Activated T-helper 1 cell treated with Interleukin-2 at 50 U/mL for 16 hours (primary cell): ENCODE measurements at places on chromosomes 5 and 9.

- DNase-seq, result no peak
Observed at GRCh38 chr5:10903786-10904560, 142.9 kb upstream of the DAP start.

DNA sequence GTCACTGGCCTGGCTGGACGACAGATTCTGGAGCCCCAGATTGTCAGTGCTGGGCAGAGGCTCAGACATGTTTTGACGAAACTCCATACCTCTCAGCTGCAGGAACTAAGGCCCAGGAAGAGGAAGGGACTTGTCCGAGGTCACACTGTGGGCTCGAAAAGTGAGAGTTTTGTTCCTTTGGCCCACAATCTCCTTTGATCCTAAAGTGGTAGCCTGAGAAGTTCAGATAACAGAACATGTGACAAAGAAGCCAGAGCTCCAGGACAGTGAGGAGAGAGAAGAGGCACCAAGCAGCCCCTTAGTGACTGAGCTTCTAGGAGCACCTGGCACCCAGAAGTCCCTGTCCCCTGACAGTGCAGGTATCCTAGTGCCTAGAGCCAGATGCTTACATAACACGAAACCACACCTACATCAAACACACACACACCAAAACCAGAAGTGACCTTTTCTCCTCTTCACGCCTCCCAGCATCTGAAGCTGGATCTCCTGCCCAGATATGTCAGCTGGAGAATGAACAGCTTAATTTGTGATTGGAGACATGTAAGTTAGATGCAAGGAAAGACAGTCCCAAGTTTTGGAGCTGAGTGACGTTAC lies 88.9 kb downstream of the ADRB2 start:
- DNase-seq, result no peak

GRCh38 chr5:33338336-33339110 lies 102.2 kb upstream of the TARS1 start:
- no peak for DNase-seq

DNA sequence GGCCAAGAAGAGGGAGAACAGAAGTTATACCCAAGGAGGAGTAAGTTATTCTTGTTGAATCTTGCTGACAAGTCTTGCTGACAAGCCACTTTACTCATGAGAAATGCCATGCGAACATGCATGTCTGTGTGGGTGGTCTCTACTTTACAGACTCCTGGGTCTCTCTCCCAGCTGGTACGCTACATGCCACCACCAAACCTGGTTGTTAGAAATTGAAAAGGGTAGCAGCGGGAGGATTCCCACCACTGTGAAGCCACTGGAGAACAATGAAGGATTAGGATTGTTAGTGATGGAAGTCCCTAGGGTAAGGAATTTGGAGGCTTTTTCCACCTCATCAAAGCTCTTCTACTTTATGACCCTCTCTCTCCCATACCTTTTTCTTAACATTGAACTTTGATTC lies 53.6 kb upstream of the GABRB2 start:
- DNase-seq, result no peak

GRCh38 chr5:54521856-54522479 lies 4.4 kb downstream of the SNX18 start:
- no peak for DNase-seq

- DNase-seq, result no peak
Observed at GRCh38 chr5:7597059-7597642, 201.2 kb downstream of the ADCY2 start.

DNA sequence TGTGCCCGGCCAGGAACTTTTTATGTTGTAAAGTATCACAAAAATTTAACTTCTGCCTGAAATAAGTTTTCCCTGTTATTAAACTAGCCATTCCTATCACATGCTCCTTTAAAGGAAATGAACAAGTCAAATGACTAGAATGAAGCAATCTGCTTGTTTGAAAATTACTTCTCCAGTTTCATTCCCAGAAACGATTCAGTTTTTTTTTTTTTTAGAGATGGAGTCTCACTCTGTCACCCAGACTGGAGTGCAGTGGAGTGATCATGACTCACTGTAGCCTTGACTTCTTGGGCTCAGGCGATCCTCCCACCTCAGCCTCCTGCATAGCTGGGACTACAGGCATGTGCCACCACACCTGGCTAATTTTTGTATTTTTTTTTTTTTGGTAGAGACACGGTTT lies 13.3 kb upstream of the GNG10 start:
- DNase-seq, result no peak

DNA sequence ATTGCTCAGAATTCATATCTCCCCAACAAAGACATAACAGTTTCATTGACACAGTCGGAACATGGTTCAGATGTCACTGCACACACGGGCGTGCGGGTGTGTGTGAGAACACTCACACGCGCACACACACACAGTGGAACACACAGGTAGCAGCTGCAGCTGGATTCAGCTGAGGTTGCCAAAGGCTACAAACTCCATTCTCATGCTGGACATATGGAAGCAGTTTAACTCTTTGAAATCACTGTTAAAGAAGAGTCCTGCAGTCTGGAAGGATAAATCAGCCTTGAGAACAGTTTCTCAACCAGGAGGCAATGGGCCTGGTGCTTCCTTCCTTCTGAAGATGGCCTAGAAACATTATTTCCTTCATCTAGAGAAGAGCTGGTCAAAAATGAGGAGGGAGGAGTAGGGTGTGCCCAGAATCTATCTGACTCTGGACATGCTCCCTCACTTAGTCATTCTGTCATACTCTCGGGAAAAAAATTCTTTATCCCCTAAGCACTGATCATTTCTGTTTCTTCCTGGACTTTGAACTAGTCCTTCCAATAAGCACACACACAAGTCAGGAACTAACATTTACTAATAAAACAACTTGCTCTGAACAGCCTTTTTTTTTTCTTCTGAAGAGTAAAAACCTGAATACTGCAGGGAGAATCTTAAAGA lies 160.6 kb downstream of the ZDHHC21 start:
- DNase-seq, result no peak

DNA sequence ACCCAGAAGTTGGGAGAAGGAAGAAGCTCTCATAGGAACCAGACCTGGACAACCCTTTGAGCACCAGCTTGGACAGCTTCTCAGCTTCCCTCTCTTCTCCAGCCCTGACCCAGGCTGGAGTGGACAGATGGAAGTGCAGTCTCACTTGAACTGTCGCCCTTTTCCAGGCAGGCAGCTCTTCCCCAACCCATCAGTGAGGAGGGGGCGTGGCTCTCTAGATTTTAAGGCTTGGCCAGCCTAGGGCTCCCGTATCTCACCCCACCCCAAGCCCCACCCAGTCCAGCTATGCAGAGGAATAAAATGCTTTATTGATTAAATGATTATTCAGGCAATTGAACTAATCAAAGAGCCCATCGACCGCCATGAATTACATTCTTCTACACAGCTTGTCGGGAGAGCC lies 2.2 kb downstream of the PAX5 start:
- no peak for DNase-seq

DNA sequence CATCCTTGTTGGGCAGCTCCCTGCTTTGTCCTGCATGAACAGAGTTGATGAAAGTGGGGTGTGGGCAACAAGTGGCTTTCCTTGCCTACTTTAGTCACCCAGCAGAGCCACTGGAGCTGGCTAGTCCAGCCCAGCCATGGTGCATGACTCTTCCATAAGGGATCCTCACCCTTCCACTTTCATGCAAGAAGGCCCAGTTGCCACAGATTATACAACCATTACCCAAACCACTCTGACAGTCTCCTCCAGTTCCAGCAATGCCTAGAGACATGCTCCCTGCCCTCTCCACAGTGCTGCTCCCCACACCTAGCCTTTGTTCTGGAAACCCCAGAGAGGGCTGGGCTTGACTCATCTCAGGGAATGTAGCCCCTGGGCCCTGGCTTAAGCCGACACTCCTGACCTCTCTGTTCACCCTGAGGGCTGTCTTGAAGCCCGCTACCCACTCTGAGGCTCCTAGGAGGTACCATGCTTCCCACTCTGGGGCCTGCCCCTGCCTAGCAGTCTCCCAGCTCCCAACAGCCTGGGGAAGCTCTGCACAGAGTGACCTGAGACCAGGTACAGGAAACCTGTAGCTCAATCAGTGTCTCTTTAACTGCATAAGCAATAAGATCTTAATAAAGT lies 3.9 kb downstream of the SLC35A4 start:
- DNase-seq, result no peak

GRCh38 chr9:96080364-96080763 lies 204.9 kb downstream of the ERCC6L2 start:
- DNase-seq, result no peak

- DNase-seq, result no peak
Observed at GRCh38 chr9:3508521-3509291, 17.1 kb downstream of the RFX3 start.

DNA sequence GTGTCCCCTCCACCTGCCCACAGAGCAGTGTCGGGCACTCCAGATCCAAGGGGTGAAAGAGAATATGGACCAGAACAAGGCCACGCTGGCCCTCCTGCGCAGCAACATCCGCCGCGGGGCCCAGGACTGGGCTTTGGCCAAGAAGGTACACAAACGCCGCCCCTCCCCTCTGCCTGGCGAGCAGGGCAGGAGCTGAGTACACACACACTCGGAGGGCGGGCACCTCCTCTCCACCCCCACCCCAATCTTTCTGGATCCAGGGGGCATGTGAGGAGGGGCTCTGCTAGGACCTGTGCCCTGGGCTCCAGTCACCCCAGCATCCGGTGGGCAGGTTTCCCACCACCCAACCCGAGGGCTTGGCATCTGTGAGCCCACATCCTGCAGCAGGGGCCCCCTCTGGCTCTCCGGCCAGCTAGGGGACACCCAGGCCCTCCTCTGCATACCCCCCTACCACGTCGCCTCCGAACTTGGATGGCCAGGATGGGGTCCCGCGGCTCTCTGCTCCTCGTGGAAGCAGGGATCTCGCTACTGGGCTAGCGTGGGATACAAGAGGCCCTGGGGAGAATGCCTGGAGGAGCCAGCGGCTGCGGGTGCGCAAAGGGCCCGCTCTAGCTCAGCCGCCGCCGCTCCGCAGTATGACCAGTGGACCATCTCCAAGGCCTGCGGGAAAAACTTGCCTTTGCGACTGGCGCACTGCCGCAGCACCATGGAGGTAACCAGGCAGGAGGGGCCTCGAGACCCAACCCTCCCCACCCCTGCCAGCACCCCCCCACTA lies 3.1 kb downstream of the CCDC183 start:
- no peak for DNase-seq

DNA sequence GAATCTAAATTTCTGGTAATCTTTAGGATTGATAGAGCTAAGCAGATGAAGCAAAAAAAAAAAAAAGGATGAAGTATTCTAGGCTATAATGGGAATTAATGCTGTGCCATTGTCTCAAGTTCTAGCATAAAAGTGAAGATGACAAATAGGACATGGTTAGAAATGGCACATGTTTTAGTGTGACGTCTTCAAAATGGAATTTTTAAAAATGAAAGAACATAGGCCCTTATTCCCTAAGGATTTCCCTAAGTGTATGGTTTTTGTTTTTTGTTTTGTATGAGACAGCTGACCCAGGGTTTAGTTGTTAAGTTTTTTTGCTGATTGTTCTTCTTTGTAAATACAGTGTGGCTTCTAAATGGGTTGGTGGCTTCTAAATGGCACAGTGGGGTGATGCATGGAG lies 7.1 kb downstream of the TLE4 start:
- no peak for DNase-seq

GRCh38 chr5:94771742-94772141 lies 153.3 kb downstream of the SLF1 start:
- DNase-seq, result no peak

GRCh38 chr5:43274435-43275114 lies 38.6 kb downstream of the HMGCS1 start:
- DNase-seq, result no peak

GRCh38 chr5:129410488-129410887 lies 49.6 kb upstream of the ADAMTS19 start:
- DNase-seq, result no peak

- no peak for DNase-seq
Observed at GRCh38 chr5:78127875-78128274, 166.6 kb downstream of the AP3B1 start.

- no peak for DNase-seq
Observed at GRCh38 chr5:96569770-96570169, 92.4 kb upstream of the CAST start.

DNA sequence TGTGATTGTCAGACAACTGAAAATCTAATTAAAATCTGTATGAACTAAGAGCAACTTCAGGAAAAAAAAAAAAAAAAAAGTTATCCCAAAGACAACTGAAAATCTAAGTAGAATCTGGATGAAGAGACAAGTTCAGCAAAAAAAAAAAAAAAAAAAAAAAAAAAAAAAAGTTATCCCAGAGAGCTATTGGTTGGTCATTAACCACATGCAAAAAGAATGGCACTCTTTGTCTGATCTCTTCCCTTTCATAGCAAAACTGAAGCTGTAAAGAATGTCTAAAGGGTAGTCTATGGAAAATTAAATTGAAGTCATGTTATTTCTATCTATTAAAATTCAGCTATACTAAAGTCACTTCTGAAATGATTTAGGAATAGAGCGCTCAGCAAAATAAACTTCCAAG lies 32.9 kb downstream of the STRBP start:
- DNase-seq, result no peak

DNA sequence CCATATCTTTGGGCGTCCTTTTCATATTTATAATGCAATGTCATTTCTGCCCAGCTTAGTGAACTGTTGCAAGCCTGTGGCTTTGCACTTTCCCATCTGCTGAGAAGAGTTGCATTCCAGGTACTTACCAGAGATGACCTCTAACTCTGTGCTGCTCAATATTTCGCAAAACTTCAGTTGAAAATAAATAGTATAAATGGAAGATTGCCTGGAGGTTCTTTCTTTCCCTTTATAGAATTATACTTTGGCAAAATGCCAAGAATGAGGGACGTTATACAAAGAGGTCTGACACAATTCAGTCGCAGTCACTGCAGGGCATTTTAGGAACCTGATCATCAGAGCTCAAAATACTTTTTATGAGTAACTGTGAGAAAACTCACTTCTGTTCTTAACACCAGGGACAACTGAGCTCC lies 18.9 kb upstream of the VLDLR start:
- DNase-seq, result no peak

DNA sequence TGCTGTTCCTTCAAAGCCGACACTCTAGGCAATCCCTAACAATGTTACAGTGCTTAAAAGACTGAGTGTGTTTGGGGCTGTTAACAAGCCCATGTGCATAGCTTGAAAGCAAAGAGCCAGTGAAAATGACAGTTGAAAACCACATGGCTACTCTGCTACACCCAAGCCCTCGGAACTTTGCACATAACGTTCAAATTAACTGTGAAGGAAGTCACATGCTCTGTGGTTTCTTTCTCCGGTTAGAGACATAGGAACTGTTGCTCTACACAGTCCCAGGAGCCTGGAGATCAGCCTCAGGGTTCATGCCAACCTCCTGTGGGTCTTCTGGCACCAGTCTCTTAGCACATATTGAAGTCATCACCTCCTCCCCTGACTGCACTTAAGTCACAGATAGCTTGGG lies 51.1 kb downstream of the C9orf152 start:
- DNase-seq, result no peak

DNA sequence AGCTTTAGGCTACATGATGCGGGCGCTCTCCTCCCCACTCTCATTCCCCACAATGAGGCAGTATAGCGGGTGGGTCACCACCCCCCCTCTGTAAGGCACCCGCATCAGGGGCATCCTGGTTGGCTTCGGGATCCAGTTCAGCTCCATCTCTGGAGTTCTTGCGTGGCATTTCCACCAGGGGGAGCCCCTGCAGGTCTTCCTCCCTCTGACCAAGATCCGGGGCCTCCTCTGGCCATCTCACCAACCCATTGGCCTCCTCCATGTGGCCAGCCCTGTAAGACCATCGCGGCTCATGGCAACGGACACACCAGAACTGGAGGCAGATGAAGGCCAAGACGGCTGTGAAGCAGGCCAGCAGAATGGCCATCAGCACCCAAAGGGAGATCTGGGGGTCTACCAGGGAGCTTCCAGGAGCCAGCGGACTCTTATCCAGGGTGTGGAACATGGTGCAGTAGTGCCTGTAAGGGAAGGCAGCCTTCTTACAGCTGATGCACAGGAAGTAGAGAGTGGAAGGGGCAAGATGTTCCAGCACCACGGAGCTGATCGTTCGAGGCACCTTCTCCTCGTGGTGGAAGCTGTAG lies 77.0 kb downstream of the CYFIP2 start:
- DNase-seq, result no peak
